ENCODE measurements at places on chromosomes 3 and 15.

DNA sequence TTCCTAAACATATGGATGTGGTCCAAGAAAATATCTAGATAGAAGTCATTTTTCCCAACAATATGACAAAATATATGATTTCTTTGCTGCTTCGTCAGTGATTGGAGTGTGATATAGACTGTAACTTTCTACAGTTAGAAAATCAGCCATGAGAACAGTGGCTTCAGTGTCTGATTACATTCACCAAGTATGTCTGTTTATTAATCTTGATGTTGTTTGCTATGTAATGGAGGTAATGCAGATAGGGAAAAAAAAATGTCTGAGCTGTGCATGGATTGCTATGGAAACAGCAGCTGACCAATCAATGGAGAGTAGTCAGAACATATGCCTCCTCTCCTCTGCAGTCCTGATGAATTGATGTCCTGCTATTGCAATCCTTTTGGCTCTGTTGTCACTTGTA, 72.3 kb upstream of the GAP43 start:
- DNase-seq, result no peak

GRCh38 chr3:126477061-126477380, 1.3 kb upstream of the ZXDC start:
- DNase-seq, result peak; percentile 61

DNA sequence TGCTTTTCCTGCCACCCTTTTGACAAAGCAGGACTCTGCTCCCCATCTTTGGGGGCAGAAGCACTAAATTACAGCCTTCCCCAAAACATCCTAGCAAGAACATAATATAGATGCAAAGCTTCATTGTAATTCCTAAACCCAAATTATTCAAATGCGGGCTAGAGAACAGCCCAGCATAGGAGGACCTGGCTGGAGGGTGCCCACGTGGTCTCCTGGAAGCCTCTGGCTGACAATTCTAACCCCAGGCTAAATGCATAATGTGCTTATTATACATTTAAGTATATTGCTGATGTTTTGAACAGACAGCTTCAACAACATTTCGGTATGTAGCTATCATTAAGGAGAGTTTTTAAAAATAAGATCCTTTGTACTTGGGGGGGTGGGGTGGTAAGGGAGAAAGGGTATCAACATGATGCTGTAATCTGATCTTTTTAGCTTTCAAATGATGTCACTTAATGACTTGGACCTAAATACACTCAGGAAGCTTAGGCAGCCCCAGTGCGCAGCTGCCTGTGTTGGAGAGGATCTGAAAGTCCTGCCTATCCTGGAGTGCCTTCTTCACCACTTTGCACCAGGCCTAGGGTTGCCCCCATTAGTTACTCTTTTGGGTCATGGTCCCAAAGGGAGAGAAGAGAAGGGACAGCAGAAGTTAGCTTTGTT, 57.2 kb upstream of the USP3 start:
- no peak for DNase-seq

- no peak for DNase-seq
Observed at GRCh38 chr3:111339017-111339416, 203.0 kb upstream of the CD96 start.

GRCh38 chr3:66822186-66823008, 175.7 kb upstream of the KBTBD8 start:
- peak; percentile 8 for DNase-seq

GRCh38 chr3:100207886-100208285, 52.9 kb upstream of the TBC1D23 start:
- no peak for DNase-seq

DNA sequence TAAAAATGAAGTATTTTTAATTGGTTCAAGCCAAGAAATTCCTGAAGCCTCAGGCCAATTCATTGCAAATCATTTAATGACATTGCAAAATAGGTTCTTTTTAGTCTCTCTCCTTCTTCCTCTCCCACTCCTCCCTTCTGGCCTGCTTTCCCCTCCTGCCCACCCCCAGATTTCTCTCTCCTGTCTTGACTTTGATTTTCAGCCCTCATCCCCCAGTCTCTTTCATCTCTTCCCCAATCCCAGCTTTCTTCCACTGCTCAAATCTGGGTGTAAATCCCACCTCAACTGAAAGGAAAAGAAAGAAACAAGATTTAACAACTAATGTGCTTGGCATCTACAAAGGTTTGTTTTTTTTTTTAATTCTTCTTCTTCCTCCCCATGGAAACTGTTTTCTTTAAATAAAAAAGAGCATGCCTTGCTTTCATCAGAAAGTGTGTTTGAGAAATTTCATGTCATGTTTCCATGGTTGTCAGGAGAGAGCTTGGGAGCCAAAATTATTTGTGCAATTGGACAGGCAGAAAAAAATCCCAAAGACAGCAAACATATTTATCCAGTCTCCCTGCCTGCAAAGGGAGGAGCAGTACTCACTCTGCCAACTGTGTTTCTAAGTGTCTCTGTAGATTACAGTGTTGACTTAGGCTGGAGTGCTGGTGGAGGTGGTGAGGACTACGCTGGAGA, 50.4 kb downstream of the BOC start:
- peak; percentile 17 for DNase-seq

GRCh38 chr15:59801649-59802048, 112.5 kb upstream of the BNIP2 start:
- DNase-seq, result no peak

GRCh38 chr3:23086331-23086730, 116.8 kb upstream of the UBE2E2 start:
- no peak for DNase-seq

- DNase-seq, result no peak
Observed at GRCh38 chr3:89067736-89068135, 39.7 kb upstream of the EPHA3 start.

GRCh38 chr3:72894976-72895552, 7.2 kb downstream of the GXYLT2 start:
- DNase-seq, result no peak

DNA sequence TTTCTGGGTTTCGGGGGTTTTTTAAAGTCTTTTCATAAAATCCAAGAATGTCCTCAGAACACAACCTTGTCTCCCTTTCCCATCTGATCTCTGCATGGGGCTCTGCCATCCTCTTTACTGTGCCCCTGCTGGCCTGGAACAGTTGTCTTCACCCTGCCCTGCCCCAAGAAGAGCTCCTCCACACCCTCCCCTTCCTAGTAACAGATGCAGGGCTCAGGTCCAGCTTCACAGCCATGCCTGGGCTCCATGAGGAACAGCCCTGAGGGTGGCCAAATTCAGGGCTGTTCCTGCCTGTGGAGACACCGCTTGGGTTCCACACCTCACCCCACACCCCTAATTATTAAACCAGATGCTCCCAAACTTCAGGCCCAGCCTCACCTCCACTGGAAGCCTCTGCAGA, 12.9 kb upstream of the ULK3 start:
- DNase-seq, result no peak

- DNase-seq, result no peak
Observed at GRCh38 chr15:95822961-95823360, 507.5 kb upstream of the NR2F2 start.

- DNase-seq, result no peak
Observed at GRCh38 chr3:100968932-100969906, 24.0 kb downstream of the ABI3BP start.
